MG63 (cell line): ENCODE measurements at places on chromosomes 11 and 22.

- no peak for DNase-seq
Observed at GRCh38 chr11:111399187-111400031, 20.3 kb upstream of the POU2AF1 start.

GRCh38 chr11:62143727-62144126, 19.9 kb downstream of the INCENP start:
- no peak for DNase-seq

GRCh38 chr22:35727436-35727835, 9.8 kb downstream of the APOL5 start:
- DNase-seq = no peak

GRCh38 chr11:132035766-132036165, 665.4 kb downstream of the NTM start:
- no peak for DNase-seq

DNA sequence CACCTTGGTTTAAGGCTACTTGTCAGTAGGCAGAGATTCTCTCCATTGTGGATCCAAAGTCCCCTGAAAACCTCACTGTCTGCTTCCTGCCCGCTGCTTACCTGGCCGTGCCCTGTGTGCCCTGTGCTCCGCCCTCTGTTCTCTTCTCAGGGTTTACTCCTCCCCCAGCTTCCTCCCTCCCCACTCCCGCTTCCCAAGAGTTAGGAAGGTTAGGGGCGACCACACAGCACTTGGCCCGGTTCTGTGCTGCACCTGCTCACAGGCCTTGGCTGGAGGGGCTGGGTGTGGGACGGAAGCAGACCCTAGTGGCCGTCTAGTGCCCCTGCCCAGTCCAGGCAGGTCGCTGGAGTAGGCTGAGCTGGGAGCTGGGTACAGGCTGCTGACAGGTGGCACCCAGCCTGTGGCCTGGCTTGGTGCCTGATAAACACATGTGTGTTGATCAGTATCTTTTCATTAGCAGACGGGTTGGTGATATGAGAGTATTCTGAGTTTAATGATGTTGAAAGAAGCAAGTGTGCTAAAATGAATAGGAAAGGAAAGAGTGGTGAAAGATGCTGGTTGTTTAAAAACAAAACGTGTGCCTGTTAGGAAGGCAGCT, 40.5 kb downstream of the GRAMD4 start:
- no peak for DNase-seq
